ENCODE measurements at places on chromosomes 12 and 14.

DNA sequence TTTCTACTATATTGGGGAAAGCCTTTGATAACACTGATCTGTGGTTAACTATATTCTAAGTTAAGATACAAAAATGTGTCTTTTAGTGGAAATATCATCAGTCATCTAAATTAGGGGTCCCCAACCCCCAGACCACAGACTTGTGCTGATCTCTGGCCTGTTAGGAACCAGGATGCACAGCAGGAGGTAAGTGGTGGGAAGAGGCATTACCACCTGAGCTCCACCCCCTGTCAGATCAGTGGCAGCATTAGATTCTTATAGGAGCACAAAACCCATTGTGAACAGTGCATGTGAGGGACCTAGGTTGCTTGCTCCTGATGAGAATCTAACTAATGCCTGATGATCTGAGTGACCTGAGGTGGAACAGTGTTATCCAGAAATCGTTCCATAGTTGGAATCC is 28.3 kb upstream of the LIN7A start:
- DNase-seq, result no peak

DNA sequence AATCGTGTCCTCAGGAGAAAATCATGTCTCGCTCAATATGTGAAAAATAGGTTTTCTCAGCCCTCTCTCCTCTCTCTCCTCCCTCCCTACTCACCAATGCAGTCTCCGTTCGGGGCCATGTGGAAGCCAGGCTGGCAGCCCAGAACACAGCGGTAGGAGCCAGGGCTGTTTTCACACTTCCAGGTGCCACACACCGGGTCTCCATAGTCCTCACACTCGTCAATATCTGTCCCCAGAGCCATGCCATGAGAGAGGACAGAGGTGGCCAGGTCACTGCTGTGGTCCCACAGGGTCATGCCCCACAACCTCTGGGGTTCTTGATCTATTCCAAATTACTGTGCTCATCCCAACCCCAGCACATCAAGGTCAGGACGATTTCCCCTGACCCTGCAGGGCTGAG is 13.5 kb downstream of the ISCA2 start:
- no peak for DNase-seq

GRCh38 chr14:83320837-83321236 is 1787.2 kb upstream of the SEL1L start:
- no peak for DNase-seq

DNA sequence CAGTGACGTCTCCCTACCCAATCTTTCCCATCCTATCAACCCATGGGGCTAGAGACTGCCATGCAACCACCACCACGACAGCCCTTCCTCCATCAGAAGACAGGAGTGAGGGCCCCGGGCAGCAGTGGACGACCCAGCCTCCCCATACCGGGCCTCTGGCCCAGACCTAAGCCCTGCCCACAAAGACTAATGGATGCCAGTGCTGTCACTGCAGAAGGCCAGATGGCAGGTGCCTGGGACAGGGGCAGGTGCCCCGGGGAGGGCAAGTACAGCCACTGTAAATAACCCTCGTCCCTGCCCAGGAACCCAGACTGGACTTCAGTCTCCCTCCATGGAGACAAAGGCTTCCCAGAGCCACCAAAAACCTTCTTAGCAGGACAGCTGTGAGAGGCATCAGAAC is 20.3 kb upstream of the HSPB8 start:
- DNase-seq, result no peak

DNA sequence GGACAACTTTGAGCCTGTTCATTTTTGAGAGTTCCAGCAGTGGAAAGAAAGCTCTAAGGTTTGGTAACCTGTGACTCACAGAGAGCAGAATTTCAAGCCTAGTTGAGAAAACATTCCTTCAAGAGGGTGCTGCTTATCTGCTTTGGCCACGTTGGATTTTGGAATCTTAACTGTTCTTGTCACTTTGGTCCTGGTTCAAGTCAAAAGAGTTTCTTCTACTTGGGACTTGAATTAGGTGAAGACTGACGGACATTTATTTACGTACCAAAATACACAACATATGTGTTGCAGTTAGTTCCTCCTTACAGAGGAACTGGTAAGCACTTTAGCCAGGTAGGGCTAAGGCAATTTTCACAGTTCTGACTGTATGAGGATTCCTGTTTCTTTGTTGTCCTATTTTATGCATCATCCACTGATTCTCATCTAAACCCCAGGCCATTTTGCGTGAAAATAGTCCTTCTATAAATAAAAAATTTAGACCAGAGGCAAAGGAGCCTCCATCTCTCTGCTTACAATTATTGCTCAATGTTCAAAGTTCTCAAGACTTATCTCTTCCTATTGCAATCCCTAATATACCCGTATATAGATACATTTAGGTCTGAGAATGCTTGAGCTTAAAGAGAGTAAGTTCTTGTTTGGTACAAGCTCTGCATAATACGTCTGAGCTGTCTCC is 580.9 kb downstream of the DIO2 start:
- no peak for DNase-seq

GRCh38 chr14:100424504-100425428 is 101.6 kb downstream of the SLC25A47 start:
- DNase-seq, result no peak

GRCh38 chr12:124621296-124621660 is 53.9 kb upstream of the NCOR2 start:
- DNase-seq, result no peak

DNA sequence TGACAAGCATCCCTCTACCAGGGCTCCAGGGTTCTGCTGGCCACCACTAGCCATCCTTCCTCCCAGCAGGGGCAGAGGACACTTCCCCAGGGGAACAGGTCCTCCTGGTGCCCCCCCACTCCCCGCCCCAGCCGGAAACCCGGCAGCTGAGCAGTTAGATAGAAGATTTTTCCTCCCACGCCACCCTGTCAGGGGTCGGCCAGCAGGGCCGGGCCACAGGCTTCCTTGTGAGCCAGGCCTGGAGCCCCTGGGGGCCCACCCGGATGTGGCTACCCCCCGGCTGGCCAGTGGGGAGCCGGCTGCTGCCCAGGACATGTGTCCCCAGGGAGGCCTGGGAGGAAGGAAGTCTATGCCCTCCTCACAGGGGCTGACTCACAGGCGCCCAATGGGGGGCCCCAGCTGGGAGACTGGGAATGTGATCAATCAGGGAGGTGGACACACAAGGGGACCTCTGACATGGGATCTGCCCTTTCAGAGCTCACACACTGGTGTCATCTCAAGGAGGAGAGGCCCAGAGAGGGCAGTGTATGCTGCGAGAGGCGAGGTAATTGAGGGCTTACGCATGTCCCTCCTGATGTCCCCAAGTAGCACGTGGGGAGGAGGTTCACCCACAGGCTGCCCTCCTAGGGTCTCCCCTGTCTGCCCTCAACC is 4.2 kb downstream of the SH2B3 start:
- DNase-seq, result no peak

- DNase-seq, result no peak
These were observed 179.2 kb downstream of the PELI2 start for GRCh38 chr14:56297449-56297848.

GRCh38 chr12:92571844-92572543 is 130.8 kb upstream of the PLEKHG7 start:
- DNase-seq, result no peak

DNA sequence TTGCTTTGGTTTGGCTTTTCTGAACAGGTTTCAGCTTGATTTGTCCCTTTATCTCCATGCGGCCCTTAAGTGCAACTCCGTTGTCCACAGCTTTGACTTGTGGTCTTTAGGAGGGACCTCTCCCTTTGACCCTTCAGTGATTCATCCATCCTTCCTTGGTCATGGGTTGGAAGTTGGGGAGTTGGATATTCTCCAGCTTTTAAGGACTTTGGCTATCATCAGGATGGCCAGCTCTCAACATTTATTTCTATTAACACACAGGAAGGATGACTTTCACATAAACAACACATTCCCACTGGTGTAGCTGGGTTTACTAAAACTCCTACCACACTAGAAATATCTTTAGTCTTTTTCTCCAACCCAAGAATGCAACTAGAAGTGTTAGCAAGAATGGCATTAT is 50.9 kb upstream of the E2F7 start:
- DNase-seq, result no peak

DNA sequence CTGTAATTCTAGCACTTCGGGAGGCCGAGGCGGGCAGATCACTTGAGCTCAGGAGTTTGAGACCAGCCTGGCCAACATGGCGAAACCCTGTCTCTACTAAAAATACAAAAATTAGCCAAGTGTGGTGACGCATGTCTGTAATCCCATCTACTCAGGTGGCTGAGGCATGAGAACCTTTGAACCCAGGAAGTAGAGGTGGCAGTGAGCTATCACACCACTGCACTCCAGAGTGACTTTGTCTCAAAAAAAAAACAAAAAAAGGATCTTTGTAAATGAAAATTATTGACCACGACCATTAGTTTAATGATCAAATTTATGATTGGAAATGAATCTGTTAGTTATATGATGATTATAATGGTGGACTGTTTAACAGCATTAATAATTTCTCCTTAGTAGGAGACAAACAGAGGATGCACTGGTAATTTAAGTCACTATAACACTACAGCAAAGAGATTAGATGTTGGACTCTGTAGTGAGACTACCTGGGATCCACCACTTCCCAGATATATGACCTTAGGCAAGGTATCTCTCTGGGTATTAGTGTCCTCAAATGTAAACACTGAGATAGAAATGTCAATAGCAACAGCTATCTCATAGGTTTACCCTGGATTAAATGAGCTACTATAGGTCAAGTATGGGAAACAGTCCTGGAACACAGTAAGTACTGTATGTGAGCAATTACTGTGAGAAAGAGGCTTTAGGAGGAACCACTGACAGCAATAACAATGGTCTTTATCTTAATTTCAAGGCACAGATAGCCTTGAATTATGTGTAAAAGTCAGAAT is 214.7 kb downstream of the NOVA1 start:
- no peak for DNase-seq

DNA sequence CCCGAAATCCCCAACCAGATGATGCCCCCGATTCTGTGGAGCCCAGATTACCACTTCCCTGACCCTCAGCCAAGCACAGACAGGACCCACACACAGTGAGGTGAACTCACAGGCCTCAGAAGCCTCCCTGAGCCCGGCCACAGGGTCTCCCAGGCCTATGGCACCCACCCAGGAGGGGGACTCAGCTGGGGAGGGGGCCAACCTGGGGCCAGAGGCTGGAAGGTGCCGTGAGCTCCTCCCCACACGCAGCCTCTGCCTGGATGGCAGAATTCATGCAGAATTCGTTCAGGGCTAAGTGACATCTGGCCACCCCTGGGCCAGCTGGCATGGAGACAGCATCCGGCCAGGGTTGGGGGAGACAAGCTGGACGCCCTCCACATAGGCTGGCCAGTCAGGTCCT is 11.8 kb downstream of the TMEM179 start:
- DNase-seq, result no peak

GRCh38 chr14:73731111-73731510 is 16.9 kb upstream of the PNMA1 start:
- DNase-seq, result no peak

DNA sequence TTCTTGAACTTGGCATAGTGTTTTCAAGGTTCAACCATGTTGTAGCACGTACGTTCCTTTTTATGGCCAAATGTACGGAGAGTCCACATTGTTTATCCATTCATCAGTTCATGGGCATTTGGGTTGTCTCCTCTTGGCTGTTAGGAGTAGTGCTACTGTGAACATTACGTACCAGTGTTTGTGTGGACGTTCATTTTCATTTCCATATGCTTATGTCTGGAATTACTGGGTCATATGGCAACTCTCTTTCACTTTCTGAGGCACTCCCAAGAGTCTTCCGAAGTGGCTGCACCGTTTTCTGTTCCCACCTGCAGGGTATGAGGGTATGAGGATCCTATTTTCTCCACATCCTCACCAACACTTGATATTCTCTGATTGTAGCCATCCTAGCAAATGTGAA is 49.1 kb upstream of the TSPAN9 start:
- no peak for DNase-seq

DNA sequence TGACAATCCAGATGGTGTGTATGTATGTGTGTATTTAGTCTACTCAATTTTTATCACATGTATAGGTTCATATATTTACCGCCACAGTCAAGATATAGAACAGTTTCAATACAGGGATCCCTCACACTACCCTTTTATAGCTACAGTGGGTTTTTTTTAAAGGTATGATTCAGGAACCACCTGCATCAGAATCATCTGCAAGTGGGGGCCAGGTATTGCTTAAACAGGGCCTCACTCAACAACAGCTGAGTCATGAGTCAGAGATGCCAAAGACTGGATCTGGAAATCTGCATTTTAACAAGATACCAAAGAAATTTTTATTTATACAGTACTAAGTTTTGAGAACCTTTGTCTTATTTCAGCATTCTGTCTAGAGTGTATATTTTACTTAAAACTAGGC is 117.6 kb downstream of the SLC35F4 start:
- no peak for DNase-seq

GRCh38 chr14:31449971-31450610 is 7.2 kb downstream of the DTD2 start:
- DNase-seq, result no peak

GRCh38 chr12:15603474-15604085 is 185.6 kb downstream of the EPS8 start:
- no peak for DNase-seq

DNA sequence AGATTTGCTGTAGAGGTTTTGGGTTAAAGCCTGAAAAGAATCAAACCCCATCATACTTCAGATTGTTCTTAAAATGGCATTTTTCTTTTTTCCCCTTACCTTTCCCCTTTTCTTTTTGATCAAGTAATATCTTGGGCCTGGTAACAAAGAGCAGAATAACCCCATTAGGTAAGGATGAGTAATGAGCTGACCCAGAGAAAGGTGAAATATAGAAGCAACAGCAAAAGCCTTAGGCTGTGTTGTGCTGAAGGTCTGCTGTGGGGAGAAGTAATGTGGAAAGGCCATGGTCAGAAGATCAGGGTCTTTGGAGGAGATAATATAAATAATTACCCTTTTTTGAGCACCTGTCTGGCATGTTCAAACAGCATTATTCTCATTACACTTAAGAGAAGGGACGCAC is 42.3 kb downstream of the MIA2 start:
- DNase-seq, result no peak

DNA sequence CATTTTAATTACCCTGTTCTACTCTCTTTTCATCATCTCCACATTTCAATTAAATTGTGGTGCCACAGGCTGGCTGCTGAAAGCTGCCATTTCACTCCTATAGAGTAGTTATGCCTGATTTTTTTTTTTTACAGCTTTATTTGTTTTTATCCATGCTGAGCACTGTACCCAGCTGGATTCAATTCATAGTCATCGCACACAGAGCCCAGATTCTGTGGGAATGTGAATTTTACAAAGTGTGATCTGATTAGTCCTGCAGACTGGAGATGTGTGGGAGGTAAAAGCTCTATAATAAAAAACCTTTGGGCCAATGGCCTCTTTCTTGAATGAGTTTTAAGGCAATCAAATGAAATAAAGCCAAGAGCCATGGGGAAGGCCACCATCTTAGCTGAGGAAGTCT is 190.2 kb downstream of the ANO4 start:
- DNase-seq, result no peak

GRCh38 chr14:68195126-68195525 is 375.5 kb downstream of the RAD51B start:
- DNase-seq, result no peak

GRCh38 chr14:70699646-70700045 is 57.9 kb downstream of the TTC9 start:
- no peak for DNase-seq

DNA sequence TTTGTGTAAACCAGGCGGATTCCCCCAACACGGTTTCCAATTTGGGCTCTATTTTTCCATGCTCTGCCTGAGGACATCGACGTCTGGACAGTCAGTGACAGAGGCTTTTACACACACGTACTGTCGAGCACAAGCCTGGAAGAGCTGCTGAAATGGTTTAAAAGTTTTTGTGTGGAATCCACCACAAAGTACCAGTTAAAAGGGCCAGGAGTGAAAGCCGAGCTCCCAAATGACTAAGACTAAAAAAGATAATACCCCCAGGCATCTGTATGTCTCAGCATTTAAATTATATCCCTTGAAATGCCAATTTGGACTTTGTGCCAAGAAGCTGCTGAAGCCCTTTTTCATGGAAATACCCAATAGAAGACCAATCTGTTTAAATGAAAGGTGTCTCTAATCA is 173.2 kb downstream of the EGLN3 start:
- no peak for DNase-seq
